ENCODE measurements at places on chromosomes 16 and 17.

DNA sequence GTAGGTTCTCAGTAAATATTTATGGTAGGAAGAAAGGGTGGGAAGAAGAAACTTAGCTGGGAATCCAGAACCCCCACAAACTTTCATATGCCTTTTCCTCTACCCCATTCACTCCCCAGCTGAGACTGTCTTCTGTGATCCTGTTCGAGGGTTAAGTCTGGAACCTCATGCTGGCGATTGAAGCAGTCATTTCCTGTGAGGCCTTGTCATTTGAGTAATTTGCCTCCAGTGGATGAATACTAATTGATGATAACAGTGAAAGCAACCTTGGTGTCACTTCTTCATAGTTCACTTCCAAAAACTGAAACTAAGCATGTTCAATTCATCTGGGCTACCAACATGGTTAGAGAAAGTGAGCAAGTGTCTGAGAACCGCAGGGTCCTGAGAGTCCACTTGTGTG lies 401.2 kb downstream of the CDH13 start:
- DNase-seq, result no peak

GRCh38 chr16:76052725-76053124 lies 224.5 kb upstream of the CNTNAP4 start:
- no peak for DNase-seq

- no peak for DNase-seq
Observed at GRCh38 chr17:63475491-63476412, 1.1 kb upstream of the ACE start.

GRCh38 chr17:7026471-7027115 lies 3.7 kb downstream of the BCL6B start:
- no peak for DNase-seq

- no peak for DNase-seq
Observed at GRCh38 chr16:31714903-31715504, 158.6 kb upstream of the ZNF267 start.

DNA sequence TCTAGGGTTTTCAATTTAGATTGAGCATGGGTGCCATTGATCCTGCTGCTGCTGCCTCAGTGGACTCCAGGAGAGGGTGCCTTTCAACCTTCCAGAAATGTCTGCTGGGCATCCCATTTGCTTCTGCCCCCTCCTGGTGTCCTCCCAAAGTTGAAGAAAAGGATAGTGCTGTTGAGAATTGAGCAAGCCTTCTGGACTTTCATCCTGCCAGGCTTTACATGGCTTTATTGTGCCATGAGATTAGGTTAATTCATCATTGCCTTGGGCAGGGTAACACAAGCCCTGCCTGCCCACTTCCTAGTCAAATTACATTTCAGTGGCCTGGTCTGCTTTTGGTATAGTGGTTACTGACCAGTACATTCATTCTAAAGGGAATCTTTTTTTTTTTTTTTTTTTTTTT lies 17.9 kb upstream of the TANGO6 start:
- no peak for DNase-seq

- no peak for DNase-seq
Observed at GRCh38 chr16:79168321-79168720, 432.2 kb downstream of the MAF start.

DNA sequence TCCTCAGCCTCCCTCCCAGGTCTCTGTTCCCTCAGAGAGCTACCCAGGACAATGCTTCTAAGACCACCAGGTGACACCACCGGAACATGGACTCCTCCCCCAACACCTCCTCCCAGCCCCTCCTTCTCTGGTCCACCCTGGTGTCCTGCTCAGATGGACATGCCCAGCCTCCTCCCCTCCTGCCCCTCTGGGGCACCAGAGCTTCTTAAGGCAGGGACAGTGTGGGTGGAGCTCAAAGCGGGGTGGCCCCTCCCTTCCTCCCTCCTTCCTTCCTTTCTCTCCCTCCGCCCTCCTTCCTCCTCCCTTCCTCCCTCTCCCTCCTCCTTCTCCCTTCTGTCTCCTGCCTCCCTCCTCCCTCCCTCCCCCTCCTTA lies 22.7 kb downstream of the TRPV3 start:
- no peak for DNase-seq

DNA sequence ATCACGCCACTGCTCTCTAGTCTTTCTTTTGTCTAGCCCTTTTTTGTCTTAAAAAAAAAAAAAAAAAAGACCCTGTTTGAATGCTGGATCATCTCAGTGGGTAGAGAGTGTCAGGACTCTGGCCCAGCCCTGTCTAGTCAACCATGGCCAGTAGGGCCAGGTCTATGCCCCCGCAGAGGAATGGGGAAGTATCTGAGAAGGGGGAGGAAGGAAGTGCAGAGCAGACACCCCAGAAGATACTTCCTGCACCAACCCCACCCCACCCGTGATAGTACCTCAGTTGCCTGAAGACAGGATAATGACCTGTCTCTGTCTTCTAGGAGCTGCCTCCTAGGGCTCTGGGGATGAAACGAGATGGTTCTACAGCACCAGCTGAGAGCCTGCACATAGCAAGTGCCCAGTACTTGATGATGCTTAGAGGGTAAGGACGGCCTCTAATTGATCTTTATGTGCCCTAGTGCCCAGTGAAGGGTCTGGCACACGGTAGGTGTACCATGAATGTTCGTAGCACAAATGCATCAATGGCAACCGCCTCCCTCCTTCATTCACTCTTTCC lies 55.4 kb downstream of the ABAT start:
- no peak for DNase-seq

GRCh38 chr16:11675561-11676511 lies 7.6 kb downstream of the SNN start:
- no peak for DNase-seq

DNA sequence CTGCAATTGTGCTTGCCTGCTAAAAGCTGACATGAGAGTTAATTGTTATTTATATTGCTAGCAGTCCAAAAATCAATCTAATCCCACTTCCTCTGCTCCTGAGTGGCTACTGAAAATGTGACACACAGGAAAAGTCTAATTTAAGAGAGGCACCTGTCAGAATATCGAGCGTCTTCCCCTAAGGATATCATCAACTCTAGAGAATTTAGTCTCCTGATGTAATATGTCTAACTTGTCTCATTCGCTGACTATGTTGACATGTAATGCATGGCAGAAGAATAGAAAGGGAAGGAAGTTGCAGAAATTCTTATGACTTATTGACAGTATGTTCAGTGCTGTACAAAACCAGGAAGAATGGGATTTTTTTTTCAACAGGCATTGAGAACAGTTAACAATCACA lies 893.4 kb upstream of the CDH8 start:
- no peak for DNase-seq
